ENCODE measurements at places on chromosomes 5 and 9. TPM values are rescaled to one million over a fixed set of nuclear protein-coding genes. Genes with fewer than 3 reads are reported as not detected.

Gene FOXD4L5
- 0.23 TPM for total RNA-seq

DNA sequence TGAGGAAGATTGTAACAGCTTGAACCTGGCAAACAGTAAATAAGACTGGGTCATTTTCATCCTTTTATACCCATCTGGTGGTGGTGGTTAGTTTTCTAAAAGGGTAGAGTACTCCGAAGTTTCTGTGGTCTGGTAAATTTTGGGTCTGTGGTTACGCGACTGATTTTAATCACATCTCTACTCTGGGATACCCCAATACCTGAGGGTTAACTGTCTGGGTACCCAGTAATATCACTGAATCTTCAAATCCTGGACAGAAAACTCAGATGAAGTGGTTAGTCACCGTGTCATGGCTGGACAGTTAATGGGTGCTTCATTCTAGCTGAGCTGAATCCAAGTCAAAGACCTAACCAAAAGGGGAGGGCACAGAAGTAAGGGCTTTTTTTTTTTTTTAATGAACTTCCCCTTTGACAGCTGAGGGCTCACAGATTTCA lies 474.2 kb downstream of the GADD45G start:
- H3K27me3 ChIP-seq = peaks cover 75% of the 10 kb centered on the region
- no peak for DNase-seq
- H3K4me1 ChIP-seq = peaks cover 20% of the 10 kb centered on the region
- no peak overlapping the region for H3K4me3 ChIP-seq
- H3K36me3 ChIP-seq = no peaks in the 10 kb centered on the region

DNA sequence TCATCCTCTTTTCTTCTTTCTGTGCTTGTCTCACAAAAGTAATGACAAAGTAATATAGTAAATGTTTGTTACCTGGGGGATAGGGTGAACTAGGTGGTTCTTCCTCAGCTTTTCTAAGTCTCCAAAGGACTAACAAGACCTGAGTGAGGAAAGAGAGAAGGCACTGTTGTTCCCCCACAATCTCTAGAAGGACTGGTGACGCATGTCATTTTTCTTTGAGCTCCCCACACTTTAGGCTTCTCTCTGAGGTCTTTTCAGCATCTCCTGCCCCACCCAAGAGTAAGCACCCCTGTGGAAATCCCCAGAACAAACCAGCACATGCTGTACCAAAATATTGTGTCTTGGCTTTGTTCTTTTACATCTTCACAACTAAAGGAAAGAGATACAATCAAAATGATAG lies 2.4 kb upstream of the IL7R start:
- H3K36me3 ChIP-seq = peaks cover 9% of the 10 kb centered on the region
- DNase-seq = peak; percentile 69
- peak overlapping the region; percentile 72 for H3K4me3 ChIP-seq
- H3K4me1 ChIP-seq = peaks cover 82% of the 10 kb centered on the region
- H3K27me3 ChIP-seq = no peaks in the 10 kb centered on the region

- H3K4me1 ChIP-seq = no peaks in the 10 kb centered on the region
- no peak overlapping the region for H3K4me3 ChIP-seq
- no peaks in the 10 kb centered on the region for H3K36me3 ChIP-seq
- H3K27me3 ChIP-seq = peaks cover 12% of the 10 kb centered on the region
These were observed 54.1 kb downstream of the RASGEF1C start for GRCh38 chr5:180154821-180155364.

GRCh38 chr5:44536650-44537260 lies 147.5 kb upstream of the FGF10 start:
- H3K36me3 ChIP-seq = no peaks in the 10 kb centered on the region
- H3K4me1 ChIP-seq = no peaks in the 10 kb centered on the region
- H3K27ac ChIP-seq = no peak overlapping the region
- no peak for DNase-seq
- H3K4me3 ChIP-seq = no peak overlapping the region

- H3K4me3 ChIP-seq = no peak overlapping the region
- peaks cover 16% of the 10 kb centered on the region for H3K27me3 ChIP-seq
- H3K4me1 ChIP-seq = no peaks in the 10 kb centered on the region
- H3K27ac ChIP-seq = no peak overlapping the region
These were observed 71.0 kb downstream of the SH3PXD2B start for GRCh38 chr5:172383191-172383802.

GRCh38 chr9:127521919-127522304 lies 70.6 kb downstream of the LRSAM1 start:
- peaks cover 21% of the 10 kb centered on the region for H3K4me1 ChIP-seq
- H3K36me3 ChIP-seq = peaks cover 52% of the 10 kb centered on the region
- no peaks in the 10 kb centered on the region for H3K27me3 ChIP-seq
- H3K4me3 ChIP-seq = no peak overlapping the region
- H3K27ac ChIP-seq = no peak overlapping the region
- DNase-seq = no peak

GRCh38 chr9:135247227-135247930 lies 159.9 kb downstream of the OLFM1 start:
- no peaks in the 10 kb centered on the region for H3K36me3 ChIP-seq
- H3K4me3 ChIP-seq = no peak overlapping the region
- DNase-seq = no peak
- no peaks in the 10 kb centered on the region for H3K4me1 ChIP-seq
- no peak overlapping the region for H3K27ac ChIP-seq

GRCh38 chr9:111986035-111986556 lies 89.5 kb downstream of the UGCG start:
- H3K4me3 ChIP-seq = peak overlapping the region; percentile 14
- H3K4me1 ChIP-seq = peaks cover 43% of the 10 kb centered on the region
- H3K27me3 ChIP-seq = peaks cover 4% of the 10 kb centered on the region
- H3K27ac ChIP-seq = peak overlapping the region; percentile 44
- H3K36me3 ChIP-seq = peaks cover 3% of the 10 kb centered on the region

- H3K27ac ChIP-seq = no peak overlapping the region
- no peaks in the 10 kb centered on the region for H3K36me3 ChIP-seq
- peaks cover 4% of the 10 kb centered on the region for H3K27me3 ChIP-seq
- H3K4me3 ChIP-seq = no peak overlapping the region
- no peaks in the 10 kb centered on the region for H3K4me1 ChIP-seq
- no peak for DNase-seq
These were observed 42.7 kb downstream of the CAMK2A start for GRCh38 chr5:150246835-150247234.

GRCh38 chr9:13568841-13569601 lies 289.5 kb upstream of the MPDZ start:
- no peak overlapping the region for H3K27ac ChIP-seq
- no peak for DNase-seq
- no peaks in the 10 kb centered on the region for H3K4me1 ChIP-seq
- H3K36me3 ChIP-seq = no peaks in the 10 kb centered on the region
- H3K4me3 ChIP-seq = no peak overlapping the region
